Breast epithelium (tissue), 4 donors: ENCODE measurements at places on chromosomes 6 and 20. TPM values are rescaled to one million over a fixed set of nuclear protein-coding genes. Genes with fewer than 3 reads are reported as not detected.
A peak's percentile ranks its signal among the peaks of the same experiment; 100 is the strongest.

The SIRPD gene
- not detected for total RNA-seq

DNA sequence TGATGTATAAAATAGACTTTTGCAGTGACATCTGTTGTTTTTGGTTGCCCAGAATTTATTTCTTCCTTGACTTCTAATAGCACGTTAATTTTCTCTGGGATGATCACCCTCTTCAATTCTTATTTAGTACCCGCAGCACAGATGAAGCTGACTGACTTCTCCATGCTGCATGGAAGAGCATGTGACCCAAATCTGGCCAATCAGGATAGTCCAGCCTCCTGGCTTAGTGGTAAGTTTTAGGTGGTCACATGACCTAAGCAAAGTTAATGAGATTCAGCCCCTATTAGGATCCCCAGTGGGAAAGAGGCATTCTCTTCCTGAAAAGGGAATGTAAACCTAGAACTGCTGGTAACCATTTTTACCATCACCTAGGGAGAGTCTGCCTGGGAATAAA lies 13.8 kb upstream of the SIRT5 start:
- no peak for DNase-seq

DNA sequence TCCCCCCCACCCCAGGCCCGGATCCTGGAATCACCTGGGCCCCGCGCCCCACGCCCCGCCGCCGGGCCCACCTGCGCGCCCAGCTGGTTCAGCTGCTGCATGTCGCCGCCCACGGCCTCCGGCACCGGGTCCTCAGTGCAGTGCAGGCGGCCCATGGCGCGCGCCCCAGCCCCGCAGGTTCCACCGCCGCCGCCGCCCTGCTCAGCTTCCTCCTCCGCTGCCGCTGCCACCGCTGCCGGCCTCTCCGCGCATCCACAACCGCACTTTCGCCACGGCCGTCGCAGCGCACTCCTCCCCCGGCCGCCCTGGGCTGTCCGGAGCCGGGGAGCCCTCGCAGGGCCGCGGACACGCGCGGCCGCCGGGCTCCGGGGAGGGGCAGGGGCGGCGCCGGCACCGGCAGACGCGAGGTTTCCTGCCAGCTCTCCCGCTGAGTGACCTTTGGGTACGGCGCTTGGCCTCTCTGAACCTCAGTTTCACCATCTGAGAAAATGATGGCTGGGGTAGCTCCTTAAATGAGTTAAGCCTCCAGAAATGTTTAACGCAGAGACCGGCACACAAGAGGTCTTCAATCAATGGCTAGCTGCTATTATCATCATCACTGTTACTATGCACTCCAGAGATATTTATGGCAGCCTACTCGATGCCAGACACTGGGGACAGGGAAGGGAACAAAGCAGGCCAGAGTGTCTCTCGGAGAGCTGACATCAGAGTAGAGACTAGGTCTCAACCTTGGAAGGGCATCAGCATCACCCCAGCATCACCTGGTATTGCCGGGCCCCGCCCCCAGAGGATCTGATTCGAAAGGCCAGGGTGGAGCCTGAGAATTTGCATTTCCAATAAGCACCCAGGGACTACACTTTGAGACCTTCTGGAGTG lies at the start of gene COMMD7:
Gene COMMD7 (minus strand): TSS at position 231 of the 876 bp plus-strand sequence. CDS start 76 bp downstream, at position 155.
- DNase-seq, result peak; percentile 70

The CD24 gene
- total RNA-seq, result 16.8 TPM

The ZNF292 gene
- 56.7 TPM for total RNA-seq
